Sigmoid colon (tissue), 7 donors: ENCODE measurements at places on chromosomes 3 and 15. TPM values are rescaled to one million over a fixed set of nuclear protein-coding genes. Genes with fewer than 3 reads are reported as not detected.

DNA sequence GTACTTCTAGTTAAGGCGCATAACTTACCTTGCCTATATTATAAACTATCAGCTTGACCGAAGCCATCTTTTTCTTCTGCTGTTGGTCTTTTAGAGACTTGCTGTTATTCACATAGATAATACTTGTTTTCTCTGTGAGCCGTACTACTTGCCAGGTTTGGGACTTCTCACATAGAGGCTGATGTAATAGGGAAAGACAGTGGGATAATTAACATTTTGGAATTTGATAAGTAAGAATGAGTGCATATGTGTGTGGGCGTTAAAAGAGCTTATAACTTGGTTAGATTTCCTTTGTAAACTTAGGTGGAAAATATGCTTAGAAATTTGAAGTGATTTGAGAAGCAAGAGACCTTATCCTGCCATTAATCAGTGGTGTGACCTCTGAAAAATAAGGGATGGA is 47.8 kb downstream of the FNDC3B start:
- H3K27ac ChIP-seq: no peak overlapping the region
- H3K36me3 ChIP-seq: no peaks in the 10 kb centered on the region
- H3K27me3 ChIP-seq: no peaks in the 10 kb centered on the region
- H3K4me1 ChIP-seq: peaks cover 10% of the 10 kb centered on the region

DNA sequence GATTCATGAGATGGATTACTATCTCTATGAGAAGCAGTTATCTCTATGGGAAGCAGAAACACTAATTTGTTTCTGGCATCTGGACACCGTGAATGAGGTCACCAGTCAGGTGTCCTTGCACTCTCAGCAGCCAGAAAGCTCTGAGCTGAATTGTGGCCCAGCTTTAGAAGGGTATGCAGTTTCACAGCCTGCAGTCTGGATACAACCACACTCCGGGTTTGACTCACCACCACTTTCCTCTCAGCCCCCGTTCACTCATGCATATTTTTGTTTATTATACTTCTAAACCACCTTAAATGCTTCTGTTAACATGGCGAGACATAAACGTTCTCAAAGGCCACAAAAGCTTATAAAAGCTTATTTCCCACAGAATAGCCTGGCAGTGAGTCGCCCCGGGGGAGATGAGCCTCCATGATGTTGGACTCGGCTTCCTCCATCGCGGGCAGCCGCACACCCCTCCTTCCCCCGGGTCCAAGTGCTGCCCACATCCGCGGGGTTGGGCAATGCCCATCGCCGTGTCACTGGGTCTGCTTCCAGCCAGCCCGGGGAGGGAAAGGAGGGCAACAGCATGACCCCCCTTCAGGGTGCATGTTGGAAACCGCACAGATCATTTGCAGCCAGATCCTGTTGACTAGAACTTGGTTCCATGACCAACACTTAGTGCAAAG is 16.8 kb upstream of the SLC41A3 start:
- peak; percentile 54 for DNase-seq
- H3K4me3 ChIP-seq: no peak overlapping the region
- no peaks in the 10 kb centered on the region for H3K36me3 ChIP-seq
- no peak overlapping the region for H3K27ac ChIP-seq

- no peaks in the 10 kb centered on the region for H3K36me3 ChIP-seq
- H3K4me1 ChIP-seq: no peaks in the 10 kb centered on the region
- no peak for DNase-seq
- H3K27me3 ChIP-seq: no peaks in the 10 kb centered on the region
- H3K27ac ChIP-seq: no peak overlapping the region
Observed at GRCh38 chr15:63029676-63030075, 12.9 kb upstream of the TPM1 start.

The PGBD4 gene
- total RNA-seq: 1.3 TPM

- no peak overlapping the region for H3K27ac ChIP-seq
- H3K4me1 ChIP-seq: no peaks in the 10 kb centered on the region
- no peaks in the 10 kb centered on the region for H3K36me3 ChIP-seq
- DNase-seq: no peak
- no peak overlapping the region for H3K4me3 ChIP-seq
- no peaks in the 10 kb centered on the region for H3K27me3 ChIP-seq
Observed at GRCh38 chr3:46504789-46505188, 7.0 kb downstream of the RTP3 start.

DNA sequence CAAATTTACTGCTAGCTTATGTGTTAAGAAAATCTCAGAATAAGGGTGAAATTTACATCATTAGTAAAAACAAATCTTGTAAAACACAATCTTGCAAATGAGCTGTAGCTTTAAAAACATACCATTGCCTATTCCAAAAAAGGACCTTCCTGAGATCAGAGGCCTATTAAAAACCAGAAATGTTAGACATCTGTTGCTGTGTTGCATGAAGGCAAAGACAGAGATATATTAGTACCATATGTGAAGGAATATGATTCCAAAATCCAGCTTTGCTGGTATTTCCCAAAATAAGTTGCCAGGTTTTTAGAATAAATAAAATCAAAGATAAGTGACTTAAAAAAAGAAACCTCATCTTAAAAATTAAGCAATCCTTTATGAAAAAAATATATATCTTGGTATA is 504.1 kb upstream of the CDIN1 start:
- no peaks in the 10 kb centered on the region for H3K36me3 ChIP-seq
- no peak overlapping the region for H3K4me3 ChIP-seq
- H3K27ac ChIP-seq: no peak overlapping the region
